Substantia nigra (tissue), 51 donors: ENCODE measurements at places on chromosomes 2 and 18.

DNA sequence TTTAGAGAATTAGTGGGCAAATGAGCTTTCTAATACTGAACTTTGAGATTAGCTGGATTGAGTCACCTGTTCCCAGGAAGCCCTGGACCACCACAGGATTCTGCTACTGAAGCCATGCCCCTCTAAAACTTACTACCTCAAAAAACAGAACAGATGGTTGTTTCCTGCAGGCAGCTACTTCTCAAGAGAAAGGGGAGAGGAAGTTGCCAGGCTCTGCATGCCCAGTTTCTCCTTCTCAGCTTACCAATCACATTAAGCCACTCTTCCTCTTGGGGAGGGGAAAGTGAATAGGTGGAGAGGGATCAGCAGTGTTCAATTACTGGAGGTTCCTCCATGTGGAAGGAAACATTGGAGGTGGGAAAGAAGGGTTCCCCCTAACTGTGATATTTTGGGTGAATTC, 24.9 kb upstream of the C1GALT1C1L start:
- DNase-seq = no peak

DNA sequence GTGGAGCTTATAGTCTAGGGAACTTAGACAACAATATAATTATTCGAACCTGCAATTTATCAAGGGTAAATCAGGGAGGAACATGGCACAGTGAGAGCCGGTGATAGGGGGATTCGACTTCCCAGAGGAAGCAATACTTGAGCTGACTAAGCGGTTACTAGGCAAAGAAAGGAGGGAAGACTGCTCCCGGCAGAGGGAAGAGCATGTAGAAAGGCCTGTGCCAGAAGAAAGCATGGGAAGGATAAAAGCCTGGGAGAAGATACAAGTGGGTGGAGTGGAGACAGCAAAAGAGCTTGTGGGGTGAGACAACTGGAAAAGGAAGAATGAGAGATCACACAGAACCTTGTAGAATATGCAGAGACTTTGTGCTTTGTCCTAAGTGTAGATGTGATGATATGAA, 93.3 kb downstream of the MARCHF4 start:
- DNase-seq = no peak

- DNase-seq = no peak
These were observed 5.7 kb upstream of the YPEL5 start for GRCh38 chr2:30141136-30141535.

GRCh38 chr18:5414546-5414945, 119.0 kb upstream of the ZBTB14 start:
- no peak for DNase-seq
